HT1080 (cell line): ENCODE measurements at places on chromosomes 11 and 22.

- DNase-seq: peak; percentile 71
These were observed 71.6 kb downstream of the C11orf58 start for GRCh38 chr11:16809886-16810668.

- no peak for DNase-seq
These were observed 23.9 kb upstream of the ACR start for GRCh38 chr22:50714150-50714549.

DNA sequence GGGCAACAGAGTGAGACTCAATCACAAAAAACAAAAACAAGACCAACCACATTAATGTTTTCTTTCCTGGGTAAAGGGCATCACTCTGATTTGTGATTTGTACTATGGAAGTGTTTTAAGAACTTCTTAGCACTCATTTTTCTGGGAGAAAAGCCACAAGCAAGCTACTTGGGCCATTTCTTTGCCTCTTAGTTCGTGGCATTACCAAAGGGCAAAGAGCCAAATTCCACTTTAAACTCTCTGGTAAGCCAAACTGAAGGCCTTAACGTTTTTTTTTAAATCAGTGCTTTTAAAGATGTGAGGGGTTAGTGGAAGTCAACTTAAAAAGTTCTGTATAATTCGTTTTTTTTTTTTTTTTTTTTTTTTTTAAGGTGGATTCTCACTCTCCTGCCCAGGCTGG, 36.9 kb downstream of the CAT start:
- DNase-seq: no peak

GRCh38 chr11:4203603-4204360, 109.2 kb downstream of the RRM1 start:
- DNase-seq: no peak

DNA sequence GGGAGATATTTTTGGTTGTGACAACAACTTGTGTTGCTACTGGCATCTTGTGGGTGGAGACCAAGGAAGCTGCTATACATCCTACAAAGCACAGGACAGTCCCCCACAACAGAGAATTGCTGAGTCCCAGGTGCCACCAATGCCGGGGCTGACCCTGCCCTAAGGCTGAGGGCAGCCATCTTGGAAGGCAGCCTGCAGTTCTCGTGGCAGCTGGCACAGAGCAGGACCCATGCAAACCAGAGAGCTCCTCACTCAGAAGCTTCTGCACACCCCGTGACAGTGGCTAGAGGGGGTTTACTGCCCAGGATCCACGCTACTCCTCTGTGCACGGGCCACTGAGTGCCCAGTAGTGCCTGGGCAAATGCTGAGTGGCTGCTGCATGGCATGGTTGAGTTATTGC, 143.4 kb downstream of the CTTN start:
- no peak for DNase-seq

- peak; percentile 76 for DNase-seq
These were observed 11.9 kb downstream of the MRGPRX3 start for GRCh38 chr11:18144243-18144642.

GRCh38 chr11:73099512-73100266, 42.4 kb downstream of the FCHSD2 start:
- DNase-seq: no peak

GRCh38 chr11:70240337-70240736, 30.2 kb upstream of the PPFIA1 start:
- peak; percentile 18 for DNase-seq

GRCh38 chr11:60831143-60831500, 10.8 kb upstream of the CCDC86 start:
- DNase-seq: peak; percentile 65

DNA sequence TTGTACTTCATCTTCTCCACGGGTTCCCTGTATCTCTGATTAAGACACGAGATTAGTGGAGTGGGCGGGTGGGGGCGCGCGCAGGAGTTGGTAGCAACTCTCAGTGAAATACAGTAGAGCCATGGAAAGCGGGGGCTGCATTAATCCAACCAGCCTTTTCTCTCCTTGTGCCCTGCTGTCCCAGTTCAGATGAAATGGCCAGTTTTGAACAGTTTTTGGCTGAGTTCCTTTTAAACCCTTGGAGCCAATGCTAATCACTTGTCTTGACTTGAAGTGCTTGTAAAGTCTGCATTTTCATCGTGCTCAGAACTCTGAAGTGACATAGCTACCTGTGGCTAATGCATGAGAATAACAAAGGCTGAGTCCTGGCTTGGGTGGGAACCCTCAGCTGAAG, 734 bp upstream of the TMEM123 start:
- no peak for DNase-seq

DNA sequence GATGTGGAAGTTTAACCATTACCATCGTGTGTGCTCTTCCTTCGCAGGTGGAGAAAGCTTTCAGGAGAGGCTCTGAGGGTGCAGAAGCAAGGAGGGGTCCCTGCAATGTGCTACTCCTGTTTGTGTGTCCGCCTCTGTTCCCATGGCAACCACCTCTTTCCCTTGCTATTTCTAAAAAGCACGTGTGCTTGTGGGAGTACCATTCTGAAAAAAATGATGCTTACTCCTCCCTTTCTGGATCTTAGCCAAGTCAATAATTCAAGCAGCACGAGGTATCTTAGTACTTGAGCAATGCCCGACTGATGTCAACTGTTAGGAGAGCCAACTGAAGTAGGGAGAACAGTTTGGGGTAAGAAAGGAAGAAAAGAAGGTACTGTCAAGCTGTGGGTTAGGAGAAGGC, 628.7 kb downstream of the NTM start:
- no peak for DNase-seq
